ENCODE measurements at places on chromosomes 3 and 15.

DNA sequence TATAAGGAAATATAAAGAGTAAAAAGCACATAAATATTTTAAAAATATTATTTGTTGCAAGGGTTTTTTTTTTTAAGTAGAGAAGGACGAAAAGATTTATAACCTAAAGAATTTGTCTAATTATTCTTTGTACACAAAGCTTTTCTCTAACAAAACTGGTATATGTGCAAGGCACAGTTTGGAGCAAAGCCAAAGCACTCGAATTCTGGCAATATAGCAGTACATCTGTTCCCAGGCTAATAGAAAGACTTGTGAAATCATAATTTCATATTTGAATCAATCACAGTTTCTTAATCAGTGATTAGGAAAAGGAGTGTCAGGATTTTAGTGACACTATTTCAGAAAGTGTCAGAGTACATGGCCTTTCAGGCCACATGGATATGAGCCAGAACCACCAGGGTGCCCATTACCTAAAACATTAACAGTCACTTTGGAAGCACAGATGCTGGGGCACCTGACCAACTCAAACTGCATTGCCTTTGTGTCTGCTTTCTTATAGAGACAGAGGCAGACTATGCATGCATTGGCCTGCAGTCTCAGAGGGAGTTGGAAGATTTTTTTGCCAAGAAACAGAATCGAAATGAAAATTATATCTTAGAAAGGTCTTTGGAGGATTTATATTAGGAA, 651.8 kb upstream of the SGO1 start:
- no peak for DNase-seq

DNA sequence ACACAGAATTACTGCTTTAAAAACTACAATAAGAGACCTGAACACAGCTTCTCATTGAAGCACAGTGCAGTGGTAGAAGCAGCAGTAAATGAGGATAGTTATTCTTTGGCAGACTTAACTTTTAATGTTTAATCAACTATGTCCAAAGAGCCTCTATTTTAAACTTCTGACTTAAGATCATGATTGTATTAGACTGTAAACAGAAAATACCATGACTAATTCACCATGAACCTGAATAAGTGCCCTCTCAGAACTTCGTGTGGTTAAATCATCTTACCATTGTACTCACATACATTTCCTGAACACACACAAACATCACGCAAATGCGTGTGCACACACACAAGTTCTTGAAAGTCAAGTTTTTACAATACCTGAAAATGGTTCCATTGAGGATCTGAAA, 13.9 kb downstream of the CEP152 start:
- DNase-seq: no peak

GRCh38 chr15:45703670-45704328, 69.0 kb downstream of the SQOR start:
- no peak for DNase-seq

- no peak for DNase-seq
Observed at GRCh38 chr3:192820161-192820560, 92.8 kb upstream of the FGF12 start.

GRCh38 chr3:149378478-149379309, 1.2 kb upstream of the TM4SF1 start:
- peak; percentile 22 for DNase-seq

GRCh38 chr3:190192739-190193138, 72.0 kb upstream of the P3H2 start:
- no peak for DNase-seq

GRCh38 chr3:46711760-46712159, 5.9 kb downstream of the PRSS50 start:
- no peak for DNase-seq

GRCh38 chr15:63971427-63971805, 74.9 kb downstream of the DAPK2 start:
- no peak for DNase-seq

- DNase-seq: no peak
Observed at GRCh38 chr15:51550841-51551240, 71.7 kb downstream of the DMXL2 start.

DNA sequence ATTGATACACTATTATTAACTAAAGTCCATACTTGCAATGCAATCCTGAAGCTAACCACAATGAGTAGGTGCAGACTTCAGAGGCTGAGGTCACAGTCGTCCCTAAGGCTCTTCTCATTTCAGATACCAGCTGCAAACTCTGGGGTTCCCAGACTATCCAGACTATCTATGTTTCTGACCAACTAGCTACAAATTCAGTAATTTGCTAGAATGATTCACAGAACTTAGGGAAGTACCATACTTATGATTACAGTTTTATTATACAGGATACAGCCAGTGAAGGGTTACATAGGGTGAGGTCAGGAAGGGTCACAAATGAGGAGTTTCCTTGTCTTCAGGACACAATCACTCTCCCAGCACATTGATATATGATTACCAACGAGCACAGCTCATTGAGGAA, 36.5 kb downstream of the PPM1L start:
- DNase-seq: no peak

DNA sequence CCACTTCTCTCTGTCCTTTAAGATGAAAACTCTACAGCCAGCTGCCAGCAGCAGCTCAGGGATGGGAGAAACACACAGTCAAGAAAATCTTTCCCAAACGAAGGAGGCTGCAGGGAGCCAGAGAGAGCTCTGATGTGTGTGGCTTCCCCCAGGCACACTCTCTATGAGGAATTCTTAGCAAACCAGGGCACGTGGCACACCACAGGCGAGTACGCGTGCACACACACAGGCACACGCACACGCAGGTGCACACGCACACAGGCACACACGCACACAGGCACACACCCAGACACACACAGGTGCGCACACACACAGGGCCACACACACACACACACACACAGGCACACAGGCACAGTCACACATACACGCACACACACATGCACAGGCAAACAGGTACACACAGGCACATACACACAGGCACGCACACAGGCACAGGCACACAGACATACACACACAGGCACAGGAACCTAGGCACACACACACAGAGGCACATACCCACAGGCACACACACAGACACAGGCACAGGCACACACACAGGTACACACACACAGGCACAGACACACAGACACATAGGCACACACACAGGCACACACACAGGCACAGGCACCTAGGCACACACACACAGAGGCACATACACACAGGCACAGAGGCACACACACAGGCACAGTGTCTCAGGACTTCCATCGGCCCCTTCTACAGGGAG, 91.5 kb upstream of the ATP2B2 start:
- no peak for DNase-seq

- DNase-seq: no peak
Observed at GRCh38 chr3:71131375-71132314, 451.9 kb downstream of the FOXP1 start.

DNA sequence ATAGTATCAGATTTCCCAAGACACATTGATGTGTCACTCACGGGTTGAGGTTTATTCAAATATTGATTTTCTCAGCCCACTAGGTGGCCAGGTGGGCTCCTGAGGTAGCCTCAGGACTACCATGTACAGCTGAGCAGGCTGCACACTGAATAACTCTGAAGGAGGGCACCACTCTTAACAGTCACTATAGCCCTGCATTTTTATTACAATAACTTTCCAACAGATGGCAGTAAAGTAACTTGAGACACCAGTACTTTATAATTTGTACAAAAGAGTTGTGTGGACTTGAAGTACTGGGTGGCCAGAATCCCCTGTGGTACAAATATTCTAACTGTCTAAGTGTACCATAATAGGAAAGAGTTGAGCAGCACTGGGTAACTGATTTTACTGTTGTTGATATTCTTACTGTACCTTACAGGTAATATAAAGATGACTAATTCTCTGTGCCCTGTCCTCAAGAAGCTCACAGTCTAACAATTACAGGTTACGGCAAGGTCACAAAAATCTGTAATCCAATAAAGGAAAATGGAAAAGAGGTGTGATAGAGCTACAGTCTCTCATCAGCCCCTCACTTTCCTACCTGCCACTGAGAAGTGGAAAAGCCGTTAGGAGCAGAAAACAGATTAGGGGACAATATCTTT, 76.0 kb downstream of the ETFA start:
- no peak for DNase-seq

- DNase-seq: no peak
Observed at GRCh38 chr3:23874359-23875112, 42.3 kb downstream of the NKIRAS1 start.

- no peak for DNase-seq
Observed at GRCh38 chr3:64556046-64556445, 131.8 kb downstream of the ADAMTS9 start.
